Mesothelial cell of epicardium (in vitro differentiated cells): ENCODE measurements at places on chromosomes 6 and 20.

- no peak for DNase-seq
Observed at GRCh38 chr20:45946149-45946970, 11.9 kb downstream of the PCIF1 start.

GRCh38 chr20:1929460-1929859, 34.3 kb downstream of the SIRPA start:
- DNase-seq = no peak

- no peak for DNase-seq
Observed at GRCh38 chr6:19902201-19902600, 65.0 kb downstream of the ID4 start.

DNA sequence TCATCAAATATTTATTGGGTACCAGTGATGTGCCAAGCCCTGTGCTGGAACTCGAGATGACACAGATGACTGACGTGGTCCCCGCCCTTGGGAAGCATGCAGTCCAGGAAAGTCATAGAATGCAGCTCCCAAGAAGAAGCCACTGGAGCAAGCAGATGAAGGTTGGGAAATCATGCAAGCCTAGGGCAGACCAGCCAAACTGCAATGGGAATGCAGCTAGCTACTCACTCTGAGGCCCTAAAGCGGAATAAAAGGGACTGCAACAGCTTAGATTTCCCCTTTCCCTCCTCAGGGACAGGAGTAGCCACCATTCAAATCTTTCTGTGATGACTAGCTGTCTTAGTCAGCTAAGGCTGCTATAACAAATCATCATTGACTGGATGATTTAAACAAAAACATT, 152.2 kb downstream of the MAFB start:
- no peak for DNase-seq

- no peak for DNase-seq
Observed at GRCh38 chr20:50331469-50332363, 141.1 kb downstream of the CEBPB start.

DNA sequence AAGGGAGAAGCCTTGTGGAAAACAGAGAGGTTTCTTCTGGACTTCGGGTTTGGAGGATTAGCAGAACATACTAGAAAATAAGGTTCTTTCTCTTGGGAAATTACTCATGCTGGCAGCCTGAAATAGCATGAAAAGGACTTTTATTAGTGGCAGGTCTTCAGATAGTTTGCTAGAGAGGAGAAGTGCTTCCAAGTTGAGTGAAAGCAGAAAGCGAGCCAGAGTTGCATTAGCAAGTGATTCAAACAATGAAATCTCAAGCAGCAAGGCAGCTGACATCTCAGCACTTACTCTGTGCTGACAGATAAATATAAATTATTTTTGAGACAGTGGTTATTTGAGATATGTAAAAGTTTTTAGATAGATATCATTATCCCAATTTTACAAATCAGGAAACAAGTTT, 91.9 kb downstream of the PLCB4 start:
- no peak for DNase-seq

GRCh38 chr6:47439348-47439668, 38.3 kb upstream of the CD2AP start:
- no peak for DNase-seq

DNA sequence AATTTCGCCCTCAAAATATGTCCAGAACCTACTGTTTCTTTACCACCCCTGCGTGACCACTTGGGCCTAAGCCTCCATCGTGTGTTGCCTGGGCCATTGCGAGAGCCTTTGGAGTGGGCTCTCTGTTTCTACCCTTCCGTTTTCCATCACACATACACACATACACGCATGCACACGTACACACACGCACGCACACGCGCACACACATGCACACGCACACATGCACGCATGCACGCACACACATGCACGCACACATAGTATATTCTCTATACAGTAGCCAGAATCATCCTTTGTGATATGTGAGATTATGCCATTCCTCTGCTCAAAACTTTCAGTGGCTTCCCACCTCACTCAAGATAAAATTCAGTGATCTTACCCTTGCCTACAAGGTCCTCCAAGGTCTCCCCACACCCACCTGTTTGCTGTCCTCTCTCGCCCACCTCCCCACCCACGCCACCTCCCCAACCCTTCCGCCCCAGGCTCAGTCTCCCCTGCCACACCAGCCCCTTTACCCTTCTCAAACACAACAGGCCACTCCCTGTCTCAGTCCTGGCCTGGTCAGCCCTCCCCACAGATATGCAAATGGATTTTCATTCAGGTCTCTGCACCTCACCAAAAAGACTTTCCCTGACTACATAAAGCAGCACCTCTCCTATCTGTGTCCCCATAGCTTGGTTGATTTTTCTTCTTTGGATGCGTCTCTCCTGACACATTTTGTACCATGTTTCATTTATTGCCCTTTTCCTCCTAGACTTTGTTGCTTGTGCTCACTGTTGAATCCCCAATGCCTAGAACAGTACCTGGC, 559.6 kb downstream of the CD83 start:
- no peak for DNase-seq

GRCh38 chr20:5766085-5766764, 16.0 kb downstream of the SHLD1 start:
- DNase-seq = no peak

DNA sequence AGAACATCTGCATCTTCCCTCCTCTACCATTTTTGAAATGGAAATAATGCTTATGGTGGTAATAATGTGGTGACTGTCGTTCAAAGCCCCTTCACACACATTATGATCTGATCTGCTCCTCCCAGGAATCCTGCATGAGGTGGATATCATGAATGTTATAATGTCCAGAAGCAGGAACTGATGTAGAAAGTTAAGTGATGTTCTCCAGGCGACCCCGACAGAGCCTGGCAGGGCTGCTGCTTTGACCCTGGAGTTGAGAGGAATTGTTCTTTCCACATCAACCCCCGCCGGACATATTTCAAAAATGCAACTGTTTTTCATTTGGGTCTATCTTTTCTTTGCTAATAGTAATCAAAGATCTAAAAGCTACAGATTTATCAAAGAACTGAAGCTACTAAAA, 131.6 kb downstream of the GMPR start:
- no peak for DNase-seq

GRCh38 chr6:3428700-3429099, 28.1 kb downstream of the SLC22A23 start:
- DNase-seq = no peak

- no peak for DNase-seq
Observed at GRCh38 chr6:145405006-145405551, 330.2 kb downstream of the EPM2A start.

- DNase-seq = no peak
Observed at GRCh38 chr20:2917266-2917665, 44.0 kb downstream of the PTPRA start.

DNA sequence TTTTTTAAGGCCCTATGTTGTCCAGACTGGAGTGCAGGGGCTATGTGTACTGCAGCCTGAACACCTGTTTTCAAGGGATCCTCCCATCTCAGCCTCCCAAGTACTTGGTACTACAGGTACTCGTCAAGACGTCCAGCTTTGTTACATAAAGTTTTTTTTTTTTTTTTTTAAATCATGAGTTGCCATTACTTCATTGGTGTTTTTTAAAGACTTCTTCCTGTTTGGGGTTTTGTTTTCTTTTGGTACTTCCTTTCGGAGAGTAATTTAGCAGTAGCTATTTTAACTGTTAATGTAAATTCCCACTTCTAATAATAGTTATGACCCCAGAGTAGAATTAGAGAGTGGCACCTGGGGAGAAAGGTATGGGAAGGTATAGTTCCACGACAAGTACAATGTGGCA, 10.5 kb downstream of the ZNFX1 start:
- no peak for DNase-seq

DNA sequence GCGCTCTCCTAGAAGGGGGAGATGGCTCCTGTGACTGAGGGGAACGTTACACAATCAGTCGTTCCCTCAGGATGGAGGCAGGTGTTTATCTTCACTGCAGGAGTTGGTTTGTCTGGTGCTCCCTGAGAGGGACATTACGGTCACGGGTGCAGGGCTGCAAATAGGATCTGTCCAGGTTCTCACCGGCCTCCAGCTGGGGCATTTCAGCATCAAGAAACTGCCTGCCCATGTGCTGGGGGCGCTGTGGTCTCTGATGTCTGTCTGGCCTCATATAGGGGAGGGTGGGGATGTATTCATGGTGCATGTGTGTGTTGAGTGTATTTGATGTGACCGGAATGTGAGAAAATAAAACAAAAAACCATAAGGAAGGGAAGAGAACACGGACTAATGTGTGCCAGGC, 77.1 kb downstream of the TBC1D7 start:
- DNase-seq = no peak

GRCh38 chr20:59996108-59996507, 37.9 kb downstream of the CDH26 start:
- DNase-seq = no peak

- DNase-seq = no peak
Observed at GRCh38 chr6:20444786-20445271, 43.1 kb downstream of the E2F3 start.

GRCh38 chr6:45928721-45929305, 86.8 kb downstream of the CLIC5 start:
- no peak for DNase-seq

DNA sequence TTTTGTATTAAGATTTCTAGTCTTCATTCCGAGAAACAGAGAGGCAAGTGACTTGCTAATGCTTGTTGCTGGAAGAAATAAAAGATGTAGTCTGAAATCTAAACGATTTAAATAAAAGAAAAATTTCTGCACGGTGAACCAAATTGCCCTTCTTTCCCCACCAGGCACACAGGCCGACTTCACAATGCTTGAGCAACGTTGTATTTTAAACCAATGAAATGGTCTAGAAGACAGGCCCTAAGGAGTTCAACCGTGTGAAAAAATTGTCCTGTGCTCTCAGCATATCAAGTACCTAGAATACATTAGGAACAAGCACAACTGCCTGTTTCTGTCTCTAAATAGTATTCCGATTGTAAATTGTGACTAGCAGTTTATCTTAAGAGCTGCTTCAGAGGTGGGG, 308.8 kb upstream of the SOX4 start:
- no peak for DNase-seq

DNA sequence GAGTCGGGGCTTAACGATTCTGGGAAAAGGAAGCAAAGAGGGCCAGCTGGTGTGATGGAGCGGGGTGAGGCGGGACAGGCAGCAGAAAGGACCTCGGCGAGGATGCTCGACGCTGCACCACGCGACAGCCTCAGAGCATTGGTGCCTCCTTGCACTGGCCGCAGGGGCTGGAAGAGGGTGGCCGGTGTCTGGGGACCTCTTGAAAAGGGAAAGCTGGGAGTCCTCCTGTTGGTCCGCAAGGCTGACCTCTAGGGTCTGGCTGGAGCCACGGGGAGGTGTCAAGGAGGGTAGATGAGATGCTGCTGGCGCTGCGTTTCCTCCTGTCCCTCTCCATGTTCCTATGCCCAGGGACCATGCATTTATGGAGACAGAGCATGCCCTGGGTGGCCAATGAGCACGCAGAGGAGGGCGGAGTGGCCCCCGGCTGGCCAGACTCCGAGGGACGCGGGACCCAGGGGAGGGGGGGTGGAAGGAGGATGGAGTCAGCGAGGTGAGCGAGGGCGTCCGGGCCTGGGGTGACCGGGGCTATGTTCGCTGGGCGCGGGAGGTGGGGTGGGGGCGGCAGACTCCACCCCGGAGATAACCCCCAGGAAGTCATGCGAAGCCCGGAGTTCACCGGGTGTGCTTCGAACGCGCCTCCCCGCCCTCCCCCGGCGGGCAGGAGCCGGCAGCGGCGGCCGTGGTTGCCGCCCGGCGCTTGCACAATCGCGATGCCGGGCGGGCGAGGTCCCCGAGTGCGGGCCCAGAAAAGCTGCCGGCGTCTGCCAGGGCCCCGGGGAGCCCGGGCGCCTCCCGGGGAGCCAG, at the start of gene CYP24A1:
CYP24A1 (minus strand) TSS at position 334 of the 804 bp plus-strand sequence. CDS start 407 bp downstream, outside the sequence.
- DNase-seq = peak; percentile 46

- no peak for DNase-seq
Observed at GRCh38 chr6:129402244-129402643, 307.7 kb downstream of the ARHGAP18 start.

- DNase-seq = no peak
Observed at GRCh38 chr20:8640461-8640860, 428.4 kb upstream of the PLCB4 start.

DNA sequence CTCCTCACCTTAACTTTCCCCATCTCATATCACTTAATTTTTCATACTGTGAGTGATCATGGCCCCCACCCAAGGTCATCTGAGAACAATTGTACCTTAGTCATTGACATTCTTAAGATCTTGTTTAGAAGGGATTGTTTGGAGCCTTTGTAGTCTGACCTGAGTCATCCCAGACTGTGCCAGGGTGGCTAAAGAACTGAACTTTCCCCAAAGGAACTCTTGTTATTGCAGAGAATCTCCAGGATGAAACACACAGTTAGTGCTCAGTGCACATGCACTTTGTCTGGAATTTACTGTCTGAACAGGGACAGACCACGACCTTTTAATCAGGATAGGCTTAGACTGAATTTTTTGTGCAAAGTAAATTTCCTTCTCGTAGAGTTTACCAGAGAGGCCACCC, 112.6 kb upstream of the CCN2 start:
- no peak for DNase-seq

DNA sequence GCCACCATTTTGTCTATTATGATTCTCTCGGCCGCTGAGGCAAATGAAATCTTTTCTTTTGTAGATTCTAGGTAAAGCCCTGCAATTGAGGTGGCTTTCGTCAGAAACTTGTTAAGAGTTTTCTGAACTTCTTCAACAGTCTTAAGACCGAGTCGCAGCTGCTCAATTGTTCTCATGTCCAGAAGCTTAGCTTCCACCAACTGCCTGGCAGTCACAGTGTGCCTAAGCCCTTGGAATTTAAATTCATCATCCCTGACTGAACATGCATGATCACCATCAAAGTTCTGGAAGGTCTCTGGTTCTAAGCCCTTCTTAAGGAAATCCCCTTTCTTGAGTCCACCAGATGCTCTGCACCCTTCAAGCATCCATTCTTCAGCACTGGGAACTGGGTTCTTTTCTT, 25.7 kb downstream of the DST start:
- no peak for DNase-seq

DNA sequence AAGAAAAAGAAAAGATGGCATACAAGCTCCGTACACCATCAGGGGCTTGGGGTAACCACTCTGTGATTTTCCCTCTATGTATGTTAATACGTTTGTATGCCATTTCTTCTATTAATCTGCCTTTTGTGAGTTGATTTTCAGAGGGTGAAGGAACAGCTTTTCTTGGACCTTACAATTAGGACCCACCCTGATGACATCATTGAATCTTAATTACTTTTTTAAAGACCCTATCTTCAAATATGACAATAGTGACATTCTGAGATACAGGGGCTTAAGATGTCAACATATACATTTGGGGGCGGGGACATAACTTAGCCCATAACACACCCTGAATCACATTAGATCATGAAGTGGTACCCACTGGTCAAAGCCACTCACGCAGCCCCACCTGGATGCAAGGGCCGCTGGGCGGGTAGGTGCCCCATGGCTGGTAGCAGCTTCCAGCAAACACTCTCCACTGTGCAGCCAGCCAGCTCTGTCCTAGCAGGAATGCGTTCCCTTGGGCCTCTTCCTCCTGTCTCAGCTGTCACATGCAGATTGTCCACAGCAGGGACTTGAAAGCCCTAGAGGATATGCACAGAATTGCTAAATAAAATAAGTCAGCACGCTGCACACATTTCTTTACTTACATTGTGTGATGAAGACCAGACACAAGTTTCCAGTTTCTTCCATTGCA, 74.5 kb downstream of the FOXF2 start:
- DNase-seq = no peak
